ENCODE measurements at places on chromosomes 2 and 18. TPM values are rescaled to one million over a fixed set of nuclear protein-coding genes. Genes with fewer than 3 reads are reported as not detected.

TTC32 gene
- total RNA-seq, result 18.4 TPM

GRB14 gene
- 3.6 TPM for total RNA-seq

STARD7 gene
- 119 TPM for total RNA-seq

SP100 gene
- 42.2 TPM for total RNA-seq

ZNF521 gene
- 13.3 TPM for total RNA-seq

ITGB6 gene
- 41.1 TPM for total RNA-seq

SH3YL1 gene
- total RNA-seq, result 99.8 TPM

FHL2 gene
- total RNA-seq, result 17.9 TPM

RND3 gene
- 135 TPM for total RNA-seq

GRCh38 chr2:67923696-67924095, 139.1 kb downstream of the C1D start:
- no peak overlapping the region for H3K27ac ChIP-seq
- H3K4me1 ChIP-seq, result no peaks in the 10 kb centered on the region

DNA sequence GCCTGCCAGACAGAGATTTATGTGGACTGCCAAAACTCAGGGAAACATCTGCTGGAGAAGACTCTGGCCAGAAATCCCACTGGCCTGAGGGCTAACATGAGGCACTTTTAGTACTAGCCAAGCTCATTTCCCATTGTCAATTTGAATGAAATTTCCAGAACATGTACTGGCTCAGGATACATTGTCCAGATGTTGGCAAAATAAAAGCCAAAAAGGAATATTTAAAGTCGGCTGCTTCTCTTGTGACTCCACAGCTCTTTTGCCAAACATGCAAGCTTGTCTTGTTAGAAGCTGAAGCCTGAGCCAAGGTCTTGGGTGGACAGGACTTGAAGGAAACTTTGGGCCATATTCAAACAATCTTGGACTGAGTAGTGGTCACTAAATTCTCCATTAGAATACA, 215.5 kb downstream of the NCKAP5 start:
- no peak overlapping the region for H3K4me3 ChIP-seq
- no peaks in the 10 kb centered on the region for H3K36me3 ChIP-seq
- no peaks in the 10 kb centered on the region for H3K4me1 ChIP-seq
- H3K27ac ChIP-seq, result no peak overlapping the region
- no peaks in the 10 kb centered on the region for H3K27me3 ChIP-seq
- DNase-seq, result no peak

DNA sequence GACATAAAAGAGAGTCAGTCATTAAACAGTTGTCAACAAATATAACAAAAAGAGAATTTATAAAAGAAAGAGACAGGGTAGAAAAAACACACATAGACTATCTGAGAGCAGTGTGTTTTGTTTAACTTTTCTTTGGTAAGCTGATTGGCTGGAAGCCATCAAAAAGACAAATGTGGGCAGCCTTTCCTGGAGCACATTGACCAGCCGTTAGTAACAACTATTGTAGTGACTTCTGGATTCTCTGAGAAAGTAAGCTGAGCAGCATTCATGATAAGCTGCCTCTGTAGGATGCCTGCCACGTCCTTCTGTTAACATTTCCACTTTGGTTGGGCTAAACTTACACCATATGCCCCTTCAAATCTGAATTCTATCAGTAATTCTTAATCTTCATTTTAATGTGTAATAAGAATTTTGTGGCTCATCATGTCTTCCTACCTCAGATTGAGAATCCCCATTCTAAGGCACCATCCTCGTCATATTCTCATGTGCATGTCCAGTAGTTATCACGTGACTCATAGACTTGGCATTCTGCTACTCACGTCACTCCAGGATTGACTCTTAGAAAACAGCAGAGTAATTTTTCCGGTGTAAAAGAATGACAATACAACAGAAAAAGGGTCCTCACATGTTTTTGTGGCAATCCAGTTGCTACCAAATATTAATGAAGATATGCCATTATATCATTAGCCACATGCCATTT, 43.4 kb upstream of the DNAJC10 start:
- H3K4me3 ChIP-seq, result no peak overlapping the region
- DNase-seq, result peak; percentile 42
- no peaks in the 10 kb centered on the region for H3K4me1 ChIP-seq
- no peaks in the 10 kb centered on the region for H3K27me3 ChIP-seq
- peak overlapping the region; percentile 4 for H3K27ac ChIP-seq
- H3K36me3 ChIP-seq, result no peaks in the 10 kb centered on the region

DNA sequence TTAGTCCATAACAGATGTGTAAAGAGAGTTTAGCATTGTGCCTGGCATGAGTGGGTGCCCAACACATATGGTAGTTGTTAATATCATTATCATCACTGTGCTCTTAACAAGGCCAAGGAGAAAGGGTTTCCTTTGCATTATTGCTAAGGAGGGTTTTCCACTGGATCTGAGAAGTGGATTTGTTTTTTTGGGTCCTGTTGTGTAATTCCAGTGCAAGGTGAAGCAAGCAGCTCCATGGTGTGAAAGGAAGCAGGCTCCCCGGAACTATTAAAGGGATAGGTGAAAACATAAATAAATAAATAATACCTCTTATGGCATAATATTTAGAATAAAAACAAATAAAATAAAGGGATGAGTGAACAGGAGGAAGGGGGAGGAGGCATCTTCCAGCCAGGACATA, 65.3 kb downstream of the MTCL1 start:
- peaks cover 12% of the 10 kb centered on the region for H3K4me1 ChIP-seq
- no peaks in the 10 kb centered on the region for H3K36me3 ChIP-seq
- no peak overlapping the region for H3K4me3 ChIP-seq
- no peak overlapping the region for H3K27ac ChIP-seq
- no peak for DNase-seq
- H3K27me3 ChIP-seq, result no peaks in the 10 kb centered on the region

DNA sequence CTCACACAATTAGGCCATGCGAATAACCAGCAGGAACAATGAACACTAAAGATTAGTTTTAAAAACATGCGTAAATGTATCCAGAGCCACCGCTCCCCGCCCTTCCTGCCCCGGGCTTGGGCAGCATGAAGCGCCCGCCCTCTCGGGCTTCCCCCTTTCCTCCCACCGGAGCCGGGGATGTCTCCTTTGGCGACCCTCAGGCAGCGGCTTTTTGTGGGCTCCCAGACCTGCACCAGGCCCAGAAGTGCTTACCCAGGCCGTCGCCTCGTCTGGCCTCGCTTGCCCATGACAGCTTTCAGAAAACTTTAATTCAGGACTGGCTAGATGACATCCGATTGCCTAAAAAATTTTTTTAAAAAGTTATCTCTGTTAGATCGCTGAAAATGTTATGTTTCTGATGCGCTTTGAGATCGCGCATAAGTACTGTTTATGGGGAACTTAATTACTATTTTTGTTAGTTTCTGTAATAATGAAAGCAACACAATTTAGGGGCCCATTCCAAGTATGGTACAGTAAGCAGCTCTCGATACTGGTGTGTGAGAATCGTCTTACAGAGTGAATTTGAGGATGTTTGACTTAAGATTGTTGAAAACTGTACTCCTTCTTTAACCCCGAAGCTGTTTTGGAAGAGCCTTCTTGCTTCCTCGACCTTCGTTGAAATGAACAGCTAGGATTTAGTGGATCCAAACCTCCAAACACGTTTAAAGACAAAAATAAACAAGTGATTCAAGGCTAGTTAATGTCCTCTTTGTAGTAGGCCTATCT, 1.1 kb downstream of the MAP3K20 start:
- no peaks in the 10 kb centered on the region for H3K36me3 ChIP-seq
- H3K4me3 ChIP-seq, result peak overlapping the region; percentile 57
- H3K4me1 ChIP-seq, result no peaks in the 10 kb centered on the region
- peak; percentile 55 for DNase-seq
- no peaks in the 10 kb centered on the region for H3K27me3 ChIP-seq

DNA sequence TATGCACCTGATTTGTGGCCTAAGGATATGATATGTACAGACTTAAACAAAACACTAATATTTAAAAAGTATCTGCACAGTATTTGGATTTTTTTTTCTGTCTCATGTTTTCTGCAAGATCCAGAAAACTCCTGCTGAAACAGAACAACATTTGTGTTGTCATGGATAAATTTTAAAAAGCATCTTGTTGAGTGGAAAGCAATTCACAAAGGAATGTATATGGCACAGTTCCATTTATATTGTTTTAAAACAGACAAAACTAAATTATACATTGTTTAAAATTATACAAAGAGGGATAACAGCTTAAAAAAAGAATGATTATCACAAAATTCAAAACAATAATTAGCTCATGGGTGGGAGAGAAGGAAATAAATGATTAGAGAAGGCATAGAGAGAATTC, 193.5 kb downstream of the PPP1R1C start:
- no peak overlapping the region for H3K4me3 ChIP-seq
- no peak overlapping the region for H3K27ac ChIP-seq
- no peaks in the 10 kb centered on the region for H3K36me3 ChIP-seq
- no peaks in the 10 kb centered on the region for H3K4me1 ChIP-seq
- H3K27me3 ChIP-seq, result no peaks in the 10 kb centered on the region
- no peak for DNase-seq

DNA sequence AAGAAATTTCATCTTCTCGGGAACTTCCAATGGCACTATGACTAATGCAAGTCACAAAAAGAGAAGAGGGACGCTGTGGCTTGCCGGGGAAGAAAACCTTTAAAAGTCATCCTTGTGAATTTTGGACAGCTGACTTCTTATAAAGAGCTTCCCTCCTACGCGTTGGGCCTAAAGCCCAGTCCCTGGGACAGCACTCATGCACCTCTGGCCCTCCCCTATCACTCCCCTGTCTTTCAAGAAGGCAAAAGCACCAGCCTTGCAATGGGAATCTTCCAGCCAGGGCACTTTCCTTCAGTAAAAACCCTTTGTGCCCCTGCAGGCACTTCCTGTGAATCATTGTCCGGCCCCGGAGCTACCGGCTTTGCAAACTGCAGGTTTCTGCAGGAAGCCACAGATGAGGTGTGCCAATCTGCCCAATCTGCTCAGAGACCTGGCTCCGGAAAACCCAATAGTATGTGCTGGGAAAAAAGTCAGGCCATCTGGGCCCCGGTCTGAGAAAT, 7.1 kb downstream of the MREG start:
- no peaks in the 10 kb centered on the region for H3K36me3 ChIP-seq
- H3K27me3 ChIP-seq, result no peaks in the 10 kb centered on the region
- H3K4me3 ChIP-seq, result no peak overlapping the region
- H3K27ac ChIP-seq, result no peak overlapping the region
- DNase-seq, result no peak
- no peaks in the 10 kb centered on the region for H3K4me1 ChIP-seq

DNA sequence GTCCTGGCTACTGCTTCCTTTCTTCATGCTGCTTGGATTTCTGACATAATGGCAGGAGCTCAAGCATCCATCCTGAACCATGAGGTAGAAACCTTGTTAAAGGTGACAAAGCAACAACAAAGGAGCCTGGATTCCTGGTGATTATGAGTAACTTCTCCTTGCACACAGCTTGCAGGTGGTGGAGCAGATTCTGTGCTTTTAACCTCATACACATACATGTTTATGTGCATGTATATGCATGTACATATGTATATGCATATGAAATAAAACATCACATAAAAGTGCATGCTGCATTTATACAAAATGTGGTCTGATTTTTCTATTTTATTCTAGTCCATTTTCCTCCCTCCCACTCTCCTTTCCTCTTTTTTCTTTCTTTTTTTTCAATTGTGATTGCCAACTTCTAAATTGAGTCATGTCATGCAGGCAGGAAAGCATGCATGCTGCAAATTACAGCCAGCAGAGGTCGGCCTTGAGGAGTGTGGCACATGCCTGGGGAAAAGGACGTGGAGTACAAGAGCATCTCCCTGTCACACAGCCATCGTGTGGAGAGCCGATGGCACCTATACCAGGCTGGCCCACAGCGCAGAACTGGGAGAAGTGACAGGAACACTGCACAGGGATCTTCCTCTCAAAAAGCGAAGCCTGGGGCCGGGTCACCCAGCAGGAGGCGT, 17.9 kb downstream of the LCT start:
- DNase-seq, result no peak
- H3K27me3 ChIP-seq, result no peaks in the 10 kb centered on the region
- no peaks in the 10 kb centered on the region for H3K36me3 ChIP-seq
- no peak overlapping the region for H3K27ac ChIP-seq
- H3K4me1 ChIP-seq, result no peaks in the 10 kb centered on the region

DNA sequence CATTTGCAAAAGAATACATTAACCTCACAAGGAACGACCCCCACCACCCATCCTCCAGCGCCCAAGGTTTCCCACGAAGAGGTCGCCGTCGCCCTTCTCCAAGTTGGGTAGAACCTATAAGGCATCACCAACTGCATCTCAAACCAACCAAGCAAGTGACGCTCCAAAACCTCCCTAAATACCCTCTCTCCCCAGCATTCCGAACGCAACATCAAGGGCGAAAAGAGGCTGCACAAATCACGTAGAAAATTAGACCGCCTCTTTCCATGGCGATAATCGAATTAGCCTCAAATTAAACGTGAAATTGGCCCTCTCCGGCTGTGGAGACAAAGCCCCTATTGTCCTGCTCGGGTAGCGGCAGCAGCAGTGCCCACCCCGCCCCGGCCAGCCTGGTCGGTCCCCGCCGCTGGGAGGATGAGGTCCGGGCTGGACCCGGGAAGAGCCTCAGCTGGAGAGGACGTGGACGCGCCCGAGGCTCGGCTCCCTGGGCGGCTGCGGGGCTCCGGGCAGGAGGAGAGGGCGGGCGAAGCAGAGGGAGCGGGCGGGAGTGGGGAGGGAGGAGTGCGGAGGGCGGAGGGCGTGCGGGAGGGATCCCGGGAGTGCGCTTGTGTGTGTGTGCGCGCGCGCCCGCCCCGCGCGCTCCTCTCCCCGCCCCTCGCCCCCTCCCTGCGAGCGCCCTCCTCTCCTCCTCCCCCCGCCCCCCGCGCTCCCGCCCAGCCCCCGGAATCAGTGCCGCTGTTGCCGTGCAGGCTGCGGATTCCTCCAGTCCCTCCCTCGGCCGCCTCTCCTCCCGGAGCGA, at the start of gene SPTBN1:
Gene SPTBN1 (plus strand): TSS at position 765 of the 799 bp plus-strand sequence. CDS start 70,092 bp downstream, outside the sequence.
- peaks cover 13% of the 10 kb centered on the region for H3K4me1 ChIP-seq
- peak; percentile 94 for DNase-seq
- H3K4me3 ChIP-seq, result peak within 1 kb of the TSS; percentile 91
- peak within 1 kb of the TSS; percentile 93 for H3K27ac ChIP-seq
- H3K36me3 ChIP-seq, result no peaks in the 10 kb centered on the region

DNA sequence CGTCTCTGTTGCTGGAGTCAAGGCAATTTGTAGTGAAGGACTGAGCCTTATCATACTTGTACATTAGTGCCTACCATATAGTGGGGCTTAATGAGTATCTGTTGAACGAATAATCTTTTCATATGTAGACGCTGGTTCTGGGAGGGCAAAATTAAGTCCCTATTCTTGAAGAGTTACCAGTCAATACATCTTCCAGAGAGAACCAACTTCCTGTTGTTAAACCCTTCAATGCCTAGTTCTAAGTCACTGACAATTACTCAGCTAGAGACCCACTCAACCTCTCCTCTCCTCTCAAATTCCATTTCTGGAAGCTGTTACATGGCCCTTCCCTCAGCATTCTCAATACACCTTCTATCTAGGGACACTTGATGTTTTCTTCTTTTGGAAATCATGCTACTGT, 1.1 kb upstream of the MOB4 start:
- DNase-seq, result no peak
- no peak overlapping the region for H3K4me3 ChIP-seq
- H3K27ac ChIP-seq, result peak overlapping the region; percentile 79

- H3K36me3 ChIP-seq, result no peaks in the 10 kb centered on the region
- no peaks in the 10 kb centered on the region for H3K4me1 ChIP-seq
- no peak for DNase-seq
- H3K4me3 ChIP-seq, result no peak overlapping the region
- no peaks in the 10 kb centered on the region for H3K27me3 ChIP-seq
- H3K27ac ChIP-seq, result no peak overlapping the region
These were observed 230.8 kb downstream of the TMEM182 start for GRCh38 chr2:102992607-102993006.
